ENCODE measurements at places on chromosomes 4 and X.

- DNase-seq, result no peak
Observed at GRCh38 chrX:118675326-118675965, 52.0 kb upstream of the IL13RA1 start.

DNA sequence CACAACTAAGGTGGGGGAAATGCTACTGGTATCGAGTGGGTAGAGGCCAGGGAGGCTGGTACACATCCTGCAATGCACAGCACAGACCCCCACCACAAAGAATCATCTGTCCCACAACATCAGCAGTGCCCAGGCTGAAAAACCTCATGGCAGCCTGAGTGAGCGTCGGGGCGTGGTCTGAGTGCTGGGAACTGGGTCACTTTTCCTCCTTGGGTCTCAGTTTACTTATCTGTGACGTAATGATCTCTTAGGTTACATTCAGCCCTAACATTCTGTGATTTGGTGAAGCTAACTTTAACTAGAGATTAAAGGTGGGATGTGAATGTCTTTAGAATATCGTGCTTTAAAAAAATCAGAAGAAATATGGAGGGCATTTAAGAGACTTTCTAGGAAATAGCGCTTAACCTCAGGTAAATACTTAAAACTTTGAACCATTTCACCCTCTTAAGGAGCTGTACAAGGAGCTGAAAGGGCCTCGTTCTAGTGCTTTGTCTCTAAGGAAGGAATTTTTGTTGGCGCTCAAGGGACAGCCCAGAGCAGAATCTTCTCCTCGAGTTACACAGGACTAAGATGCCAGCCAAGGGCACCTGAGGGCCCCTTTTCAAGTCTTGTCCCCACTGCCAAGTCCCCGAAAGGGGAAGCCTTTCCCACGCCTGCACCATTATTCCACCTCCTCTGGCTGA is 18.1 kb upstream of the TRIM2 start:
- no peak for DNase-seq

- DNase-seq, result no peak
Observed at GRCh38 chr4:152974468-152975379, 38.6 kb downstream of the FHDC1 start.

DNA sequence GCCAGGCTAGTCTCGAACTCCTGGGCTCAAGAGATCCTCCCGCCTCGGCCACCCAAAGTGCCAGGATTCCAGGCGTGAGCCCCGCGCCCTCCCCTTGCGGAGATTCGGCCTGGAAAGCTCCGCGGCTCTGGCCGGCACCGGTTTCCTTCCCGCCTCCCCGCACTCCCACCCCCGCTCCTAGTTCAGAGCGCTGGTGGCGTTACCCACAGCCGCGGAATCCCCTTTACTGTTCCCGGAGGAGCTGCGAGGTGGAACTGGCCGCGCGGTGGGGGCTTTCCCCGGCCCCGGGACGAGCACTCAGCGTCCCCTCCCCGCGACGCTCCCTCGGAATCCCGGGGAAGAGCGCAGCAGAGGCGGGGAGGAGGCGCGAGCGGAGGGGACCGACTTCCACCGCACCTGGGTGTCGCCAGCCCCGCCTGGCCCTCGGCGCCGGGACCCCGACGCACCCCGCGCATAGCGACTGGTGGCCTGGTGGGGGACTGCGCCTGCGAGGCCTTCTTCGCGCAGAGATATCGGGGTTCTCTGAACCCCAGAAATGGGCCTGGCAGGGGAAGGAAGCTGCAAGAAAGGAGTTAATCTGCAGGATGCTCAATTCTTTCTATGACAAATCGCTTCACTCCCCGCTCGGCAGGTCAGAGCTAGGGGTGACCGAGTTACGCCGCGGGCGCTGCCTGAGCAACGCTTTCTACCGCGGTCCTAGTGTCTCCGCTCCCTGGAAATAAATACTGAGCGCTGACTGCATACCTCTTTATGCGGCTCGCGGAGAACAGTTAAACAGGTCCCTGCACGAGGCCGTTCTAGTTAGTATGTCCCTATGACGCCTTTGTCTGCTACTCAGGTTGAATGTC is 14.6 kb upstream of the SLC25A4 start:
- DNase-seq, result peak; percentile 21

- DNase-seq, result no peak
Observed at GRCh38 chr4:6446538-6447451, 25.6 kb downstream of the PPP2R2C start.

DNA sequence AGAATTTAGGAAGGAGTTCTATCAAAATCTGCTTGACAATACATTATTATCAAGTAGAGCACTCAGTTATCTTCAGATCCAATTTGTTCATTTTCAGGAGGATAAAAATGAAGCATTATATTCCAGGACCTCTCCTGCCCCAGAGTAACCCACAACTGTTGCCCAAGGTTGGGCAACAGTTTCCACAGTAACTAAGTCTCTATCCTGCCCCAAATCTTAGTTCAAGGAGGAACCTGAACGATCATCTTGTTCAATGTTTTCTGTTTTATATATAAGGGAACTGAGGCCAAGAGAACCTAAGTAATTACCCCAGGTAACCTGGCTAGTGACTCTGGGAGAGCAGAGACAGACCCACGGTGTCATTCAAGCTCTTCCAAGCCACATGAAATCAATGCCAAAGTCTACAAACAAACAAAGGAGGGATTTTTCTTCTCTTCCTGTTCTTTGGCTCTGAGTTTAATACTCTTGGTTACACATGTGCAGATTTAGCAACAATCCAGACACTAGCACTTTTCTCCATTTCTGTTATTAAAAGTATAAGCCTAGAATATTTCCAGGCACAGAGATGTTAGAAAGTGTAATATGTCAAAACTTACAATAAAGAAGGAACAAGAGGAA is 105.6 kb downstream of the C4orf51 start:
- no peak for DNase-seq

DNA sequence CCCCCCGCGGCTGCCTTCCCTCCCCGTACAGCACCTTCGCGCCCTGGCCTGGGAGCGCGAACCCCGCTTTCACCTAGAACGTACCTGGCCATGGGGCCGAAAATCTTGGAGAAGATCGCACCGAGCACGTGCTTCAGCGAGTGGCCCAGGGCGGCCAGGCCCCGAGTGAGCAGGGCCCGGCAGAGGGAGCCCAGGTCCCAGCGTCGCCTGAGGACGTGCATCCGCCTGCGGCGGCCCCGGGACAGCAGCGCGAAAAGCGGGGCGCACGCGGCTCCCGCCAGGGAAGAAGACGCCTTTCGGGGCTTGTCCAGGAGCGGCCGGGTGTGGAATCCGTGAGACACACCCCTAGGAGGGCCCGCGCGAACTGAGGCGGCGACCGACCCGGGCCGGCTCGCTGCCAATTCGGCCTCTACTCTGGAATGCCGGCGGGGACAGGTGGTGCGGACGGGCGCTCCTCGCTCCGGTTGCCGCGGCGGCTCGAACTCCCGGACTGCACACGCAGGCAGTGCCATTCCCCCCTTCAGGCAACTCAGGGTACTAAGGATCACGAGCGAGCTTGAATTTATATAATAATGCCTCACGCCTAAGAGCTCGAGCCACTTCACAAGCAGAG is at the start of gene HS6ST2:
HS6ST2 (minus strand) TSS at position 539 of the 613 bp plus-strand sequence.
- DNase-seq, result no peak

GRCh38 chr4:154084864-154085263 is 296.0 kb upstream of the SFRP2 start:
- no peak for DNase-seq

- no peak for DNase-seq
Observed at GRCh38 chr4:4784379-4784778, 75.1 kb upstream of the MSX1 start.

DNA sequence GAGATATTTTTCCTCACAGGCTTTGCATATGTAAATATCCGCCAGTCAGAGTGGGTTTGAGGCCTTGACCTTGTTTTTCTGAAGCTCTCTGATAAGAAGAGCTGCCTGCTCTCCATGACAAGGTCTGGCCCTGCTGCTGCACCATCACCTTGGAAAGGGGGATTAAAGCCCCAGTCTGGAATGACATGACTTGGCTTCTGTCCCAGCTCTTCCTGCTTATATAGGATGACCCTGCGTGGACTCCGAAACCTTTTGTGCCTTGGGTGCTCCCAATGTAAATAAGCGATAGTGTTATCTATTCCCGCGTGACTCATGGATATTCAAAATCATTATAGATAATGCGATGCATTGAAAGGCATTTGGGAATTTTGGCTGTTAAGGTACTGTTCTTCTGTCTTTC is 139.3 kb downstream of the BMPR1B start:
- no peak for DNase-seq

DNA sequence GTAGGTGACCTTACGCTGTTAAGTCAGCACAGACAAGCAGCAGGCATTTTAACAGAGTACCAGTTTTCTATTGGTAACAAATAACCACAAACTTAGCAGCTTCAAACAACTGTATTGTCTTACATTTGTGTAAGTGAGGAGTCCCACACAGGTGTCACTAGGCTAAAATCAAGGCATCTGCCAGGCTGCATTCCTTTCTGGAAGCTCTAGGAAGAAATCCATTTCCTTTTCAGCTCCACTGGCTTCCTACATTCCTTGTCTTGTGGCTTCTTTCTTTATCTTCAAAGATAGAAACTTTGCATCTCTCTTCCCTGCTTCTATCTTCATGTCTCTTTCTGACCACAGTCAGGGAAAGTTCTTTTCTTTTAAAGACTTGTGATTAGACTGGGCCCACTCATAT is 139.9 kb downstream of the TMEM144 start:
- no peak for DNase-seq

- DNase-seq, result no peak
Observed at GRCh38 chr4:181597766-181598165, 645.4 kb upstream of the TENM3 start.

DNA sequence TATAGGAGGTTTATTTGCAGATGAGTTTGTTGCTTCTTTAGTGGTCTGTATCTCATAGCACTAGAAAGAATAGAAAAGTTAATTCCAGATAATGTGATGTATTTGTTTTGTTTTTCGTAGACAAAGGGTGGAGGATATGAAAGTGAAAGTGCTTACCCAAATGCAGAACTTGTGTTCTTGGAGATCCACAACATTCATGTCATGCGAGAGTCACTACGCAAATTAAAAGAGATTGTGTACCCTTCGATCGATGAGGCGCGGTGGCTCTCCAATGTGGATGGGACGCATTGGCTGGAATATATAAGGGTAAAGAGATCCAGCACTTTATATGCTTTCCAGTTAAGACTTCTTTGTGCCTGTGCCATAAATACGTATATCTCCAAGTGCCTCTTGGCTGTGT is 43.3 kb downstream of the MTMR1 start:
- no peak for DNase-seq

GRCh38 chr4:27635936-27636913 is 775.6 kb downstream of the STIM2 start:
- no peak for DNase-seq

- DNase-seq, result no peak
Observed at GRCh38 chrX:108029928-108030711, 14.7 kb upstream of the VSIG1 start.

- no peak for DNase-seq
Observed at GRCh38 chr4:138177278-138177968, 64.7 kb downstream of the SLC7A11 start.

DNA sequence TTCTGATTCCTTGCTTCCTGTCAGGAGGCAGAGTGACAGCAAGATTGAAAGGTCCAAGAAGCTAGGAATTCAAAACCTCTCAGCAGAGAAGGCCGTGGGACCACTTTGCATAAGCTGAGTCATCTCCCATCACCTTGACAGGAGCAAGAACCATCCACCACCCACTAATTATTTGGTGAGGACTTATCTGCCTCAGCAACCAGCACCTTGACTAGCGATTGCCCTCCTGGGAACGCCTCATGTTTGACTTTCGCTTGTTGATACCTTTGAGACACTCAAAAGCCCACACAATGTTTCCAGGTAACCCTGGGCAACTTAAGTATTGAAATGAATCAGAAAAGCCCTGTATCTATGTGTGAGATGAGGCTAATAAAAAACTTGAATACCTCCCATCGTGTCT is 233.5 kb upstream of the GYPA start:
- no peak for DNase-seq

- no peak for DNase-seq
Observed at GRCh38 chrX:97366237-97366636, 482.5 kb downstream of the RPA4 start.

- DNase-seq, result no peak
Observed at GRCh38 chr4:7396186-7396910, 38.4 kb downstream of the PSAPL1 start.

DNA sequence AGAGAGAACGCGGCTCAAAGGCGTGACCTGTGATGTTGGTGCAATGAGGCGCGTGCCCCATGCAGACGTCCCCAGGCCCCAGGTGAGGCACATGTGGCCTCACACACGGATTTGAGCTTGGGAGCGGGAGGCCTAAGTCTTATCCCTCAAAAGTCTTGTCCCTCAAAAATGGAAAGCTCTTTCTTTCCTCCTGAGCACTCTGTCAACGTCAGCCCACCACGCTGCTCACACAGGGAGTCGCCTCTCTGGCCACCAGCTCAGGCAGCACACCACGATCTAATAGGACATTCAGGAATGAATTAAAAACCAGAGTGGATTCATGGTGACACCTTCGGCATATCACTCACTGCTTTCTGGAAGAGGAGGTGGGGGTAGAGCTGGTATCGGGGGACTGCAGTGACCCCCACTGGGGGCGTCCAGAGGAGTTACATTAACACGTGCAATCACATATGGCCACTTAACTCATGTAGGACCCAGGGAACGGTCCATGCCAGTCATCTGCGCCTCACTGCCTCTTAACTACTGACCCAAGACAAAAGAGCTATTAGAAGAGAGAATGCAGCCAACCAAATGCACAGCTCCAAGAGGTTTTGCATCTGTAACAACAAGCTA is 21.9 kb upstream of the CYP4V2 start:
- no peak for DNase-seq

DNA sequence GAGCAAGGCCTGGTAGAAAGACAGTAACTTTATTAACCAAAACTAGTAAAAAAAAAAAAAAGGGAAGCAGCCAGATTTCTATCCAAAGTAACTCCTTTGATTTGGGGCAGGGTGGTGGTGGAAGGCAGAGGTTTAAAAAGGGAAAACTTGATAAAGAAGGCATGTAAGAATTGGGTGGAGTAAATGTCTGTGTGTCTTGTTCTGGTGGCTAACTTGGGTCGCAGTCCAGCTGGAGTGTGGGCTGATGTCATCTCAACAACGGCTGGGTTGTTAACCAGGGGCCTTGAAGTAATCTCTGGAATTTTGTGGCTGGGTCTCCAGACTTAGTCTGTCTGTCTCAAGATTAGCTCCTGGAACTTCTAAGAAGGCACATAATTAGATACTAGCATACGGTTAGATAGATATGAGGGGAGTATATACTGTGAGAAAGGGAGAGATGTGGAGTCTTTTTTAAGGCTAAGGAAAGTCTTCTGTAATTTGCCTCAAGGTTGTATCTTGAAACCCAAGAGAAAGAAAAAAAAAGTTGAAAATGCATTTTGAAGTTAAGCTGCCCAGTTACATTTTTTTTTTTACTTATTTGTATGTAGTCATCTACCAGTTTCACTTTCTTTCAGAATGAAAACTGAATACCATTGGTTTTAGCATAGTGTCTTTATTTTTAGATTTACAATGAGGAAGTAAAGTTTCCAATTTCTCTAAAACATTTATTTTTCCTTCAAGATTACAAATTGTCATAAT is 48.3 kb downstream of the MTHFD2L start:
- no peak for DNase-seq
